ENCODE measurements at places on chromosomes 7 and 10. TPM values are rescaled to one million over a fixed set of nuclear protein-coding genes. Genes with fewer than 3 reads are reported as not detected.

GRCh38 chr10:90965720-90966119 lies 44.8 kb upstream of the ANKRD1 start:
- peak; percentile 58 for DNase-seq

GRCh38 chr10:32104622-32105509 lies 48.6 kb upstream of the KIF5B start:
- DNase-seq = no peak

- DNase-seq = no peak
Measured at GRCh38 chr7:141915565-141915964, 634 bp upstream of the OR9A4 start.

DNA sequence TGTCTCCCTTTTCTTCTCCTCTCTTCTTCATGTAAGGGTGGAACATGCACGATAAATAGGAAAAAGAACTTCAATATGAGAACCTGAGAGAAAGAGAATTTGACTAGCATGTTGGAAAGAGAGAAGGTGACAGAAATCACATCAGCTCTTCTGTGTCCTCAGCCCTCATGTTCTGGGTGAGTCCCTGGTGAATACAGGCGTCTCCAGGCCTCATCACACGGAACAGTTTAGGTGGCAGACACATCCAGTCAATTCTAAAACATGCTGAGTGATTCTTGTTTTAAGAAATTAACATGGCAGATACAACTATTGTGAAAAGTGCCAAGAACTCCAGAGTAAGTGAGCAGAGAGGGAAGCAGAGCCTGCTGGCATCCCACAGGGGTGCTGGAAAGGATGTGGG lies 96.1 kb downstream of the FAM107B start:
- DNase-seq = no peak

GRCh38 chr10:93080350-93081046 lies 6.8 kb downstream of the CYP26A1 start:
- DNase-seq = peak; percentile 61

- DNase-seq = no peak
Measured at GRCh38 chr7:157932498-157933218, 595.9 kb downstream of the DNAJB6 start.

- DNase-seq = no peak
Measured at GRCh38 chr10:51363415-51363814, 289.1 kb downstream of the PRKG1 start.

GRCh38 chr7:114081606-114082425 lies 163.0 kb upstream of the PPP1R3A start:
- no peak for DNase-seq

Gene BAMBI
- total RNA-seq = 61.1 TPM

Gene GRID2IP
- 0.28 TPM for total RNA-seq

Gene UNCX
- not detected for total RNA-seq
